Fibroblast of skin of left quadriceps (primary cell): ENCODE measurements at places on chromosomes 4 and X.

- peak; percentile 94 for DNase-seq
Observed at GRCh38 chrX:136168929-136169735, 21.8 kb downstream of the FHL1 start.

DNA sequence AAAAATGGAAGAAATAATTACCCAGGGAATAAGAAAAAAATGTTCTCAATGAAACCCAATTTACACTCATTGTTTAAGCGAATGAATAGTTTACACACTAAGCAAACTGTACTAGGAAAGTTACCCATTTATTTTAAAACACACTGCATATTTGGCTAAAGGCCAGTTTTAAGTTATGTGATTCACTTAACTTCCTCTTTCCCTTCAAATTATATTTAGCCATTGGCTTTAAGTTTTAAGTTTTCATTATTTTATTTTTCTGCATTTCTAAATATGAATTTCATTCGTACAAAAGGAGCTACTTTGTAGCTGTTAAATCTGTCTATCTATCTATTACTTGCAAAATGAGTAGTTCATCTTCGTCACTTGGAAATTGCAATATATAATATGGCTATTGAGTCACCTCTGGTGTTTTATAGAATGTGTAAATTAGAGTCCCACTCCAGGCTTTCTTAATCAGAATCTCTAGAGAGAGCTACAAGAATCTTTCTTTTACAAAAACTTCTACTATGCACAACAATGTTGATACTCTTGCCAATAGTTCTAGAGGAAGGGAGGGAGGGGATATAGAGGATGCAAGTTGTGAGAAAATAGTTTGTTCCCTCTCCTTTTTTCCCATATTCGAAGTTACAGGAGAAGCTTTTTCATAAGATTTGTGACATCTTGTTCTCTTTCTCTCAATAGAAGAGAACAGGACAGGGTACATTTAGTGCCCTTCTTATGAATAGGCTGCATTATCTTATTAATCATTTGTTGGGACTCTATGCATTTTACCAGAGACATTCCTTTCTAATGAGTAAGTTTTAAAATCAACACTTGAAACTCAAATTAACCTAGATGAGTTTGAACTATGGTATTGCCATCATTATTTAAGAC, 41.8 kb downstream of the SULT1B1 start:
- DNase-seq, result no peak

GRCh38 chr4:82661181-82661992, 99.6 kb upstream of the TMEM150C start:
- DNase-seq, result no peak

DNA sequence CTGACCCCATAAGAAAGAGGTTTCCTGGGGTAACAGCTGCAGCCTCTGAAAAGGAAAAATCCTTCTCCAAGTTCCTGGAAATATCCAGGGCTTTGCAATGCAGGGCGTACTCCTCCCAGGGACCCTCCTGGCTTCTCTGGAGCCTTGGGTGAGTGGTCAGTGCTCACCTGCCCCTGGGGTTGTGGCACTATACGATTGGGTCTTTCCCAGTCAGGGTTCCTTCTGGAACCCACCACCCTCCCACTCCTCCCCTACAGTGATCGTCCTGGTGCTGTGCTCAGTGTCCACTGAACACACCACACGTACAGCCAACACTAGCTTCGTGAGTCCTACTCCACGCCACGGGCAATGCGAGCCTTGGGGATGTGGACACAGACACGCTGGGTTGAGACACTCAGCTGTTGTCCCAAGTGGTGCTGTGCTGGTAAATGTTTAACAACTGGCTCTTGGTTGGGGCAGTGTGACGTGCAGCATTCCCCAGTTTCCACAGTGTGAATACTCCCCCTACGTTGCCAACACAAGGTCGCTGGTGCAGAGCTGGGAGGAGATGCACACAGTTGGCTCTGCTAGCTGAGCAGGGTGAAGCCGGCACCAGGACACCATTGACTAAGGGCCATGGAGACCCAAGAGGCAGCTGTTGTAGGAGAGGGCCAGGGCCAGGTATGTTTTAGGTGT, 65.4 kb downstream of the HTRA3 start:
- no peak for DNase-seq

GRCh38 chrX:13265549-13266132, 54.2 kb downstream of the ATXN3L start:
- no peak for DNase-seq

- DNase-seq, result no peak
Observed at GRCh38 chrX:53441531-53442321, 7.6 kb upstream of the HSD17B10 start.

GRCh38 chrX:134752981-134753717, 94.9 kb upstream of the PLAC1 start:
- no peak for DNase-seq

GRCh38 chrX:119870626-119871131, 854 bp downstream of the RNF113A start:
- DNase-seq, result no peak

DNA sequence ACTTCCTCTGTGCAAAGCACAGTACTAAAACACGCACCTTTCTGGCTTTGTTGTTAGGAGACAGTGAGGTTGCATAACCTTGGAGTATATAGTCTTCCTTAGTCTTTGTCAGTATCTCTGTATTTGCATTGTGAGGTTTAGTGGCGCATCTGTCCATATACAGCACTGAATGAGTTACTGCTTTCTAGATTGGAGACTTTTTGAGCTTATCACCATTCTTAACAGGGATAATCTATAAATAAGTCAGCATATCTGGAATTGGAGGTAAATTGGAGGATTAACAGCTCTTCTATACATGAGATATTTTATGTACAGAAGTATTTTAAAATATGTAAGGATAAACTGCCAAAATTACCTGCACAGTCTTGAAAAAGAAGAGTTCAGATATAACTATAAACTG, 4.3 kb downstream of the FHDC1 start:
- DNase-seq, result no peak

GRCh38 chr4:86908251-86908657, 16.0 kb upstream of the C4orf36 start:
- no peak for DNase-seq

DNA sequence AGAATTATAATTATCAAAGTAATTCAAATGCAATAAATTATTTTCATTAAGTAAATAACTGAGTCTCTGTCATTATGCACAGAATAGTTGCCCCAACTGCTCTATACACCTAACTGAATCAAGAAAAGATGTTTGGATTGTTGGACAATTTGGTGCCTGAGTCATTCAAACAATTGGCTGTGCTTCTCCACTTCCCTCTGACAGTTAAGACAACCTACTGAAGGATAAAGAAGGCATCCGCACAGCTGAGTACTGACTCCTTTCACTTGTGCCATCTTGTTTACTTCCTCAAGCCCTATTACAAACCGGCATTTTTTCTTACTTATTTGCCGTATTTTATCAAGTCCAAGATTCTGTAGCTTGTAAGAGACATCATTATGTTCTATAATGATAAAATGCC, 110.6 kb upstream of the C1QTNF7 start:
- DNase-seq, result no peak

DNA sequence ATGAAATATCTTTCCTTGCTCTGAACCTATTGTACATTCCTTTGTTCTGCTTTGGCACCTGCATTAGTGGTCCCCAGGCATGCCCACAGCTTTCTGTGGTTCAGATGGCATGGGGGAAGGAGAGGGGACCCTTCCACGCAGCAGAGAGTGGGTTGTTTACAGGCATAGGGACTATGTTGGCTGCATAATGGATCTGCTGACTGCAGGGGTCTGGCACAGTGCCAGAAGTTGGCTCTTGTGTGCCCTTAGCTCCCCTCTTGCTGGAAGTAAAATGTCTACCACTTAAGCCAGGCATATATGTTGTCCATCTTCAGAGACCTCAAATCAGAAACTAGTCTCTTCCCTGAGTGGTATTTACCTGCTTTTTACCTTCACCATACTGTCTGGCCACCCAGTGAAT, 651.9 kb upstream of the PCDH7 start:
- DNase-seq, result no peak

GRCh38 chr4:101843054-101843453, 52.5 kb downstream of the BANK1 start:
- DNase-seq, result no peak

DNA sequence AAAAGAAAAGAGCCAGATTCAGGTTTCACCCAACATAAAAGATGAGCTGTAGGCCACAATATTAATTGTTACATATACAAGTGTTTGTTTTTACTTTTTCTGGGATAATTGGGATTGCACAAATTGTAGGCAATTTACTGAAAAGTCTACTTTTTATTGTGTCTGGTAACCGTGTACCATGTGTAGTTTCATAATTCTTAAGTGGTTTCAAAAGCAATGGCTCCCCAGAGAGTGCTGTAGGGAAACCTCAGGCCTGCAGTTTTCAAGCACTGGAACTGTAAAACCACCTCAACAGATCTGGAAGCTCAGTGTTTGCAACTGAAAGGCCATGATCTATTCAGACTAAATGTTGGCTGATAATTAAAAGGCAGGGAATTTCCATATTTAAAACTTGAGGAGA, 53.9 kb upstream of the MMAA start:
- peak; percentile 40 for DNase-seq

GRCh38 chrX:44483965-44484606, 58.6 kb downstream of the FUNDC1 start:
- no peak for DNase-seq

- DNase-seq, result no peak
Observed at GRCh38 chr4:1752284-1753041, 31.1 kb downstream of the TACC3 start.

GRCh38 chrX:23185951-23186350, 148.7 kb upstream of the PTCHD1 start:
- no peak for DNase-seq

- no peak for DNase-seq
Observed at GRCh38 chr4:188452097-188452496, 312.9 kb downstream of the TRIML1 start.

DNA sequence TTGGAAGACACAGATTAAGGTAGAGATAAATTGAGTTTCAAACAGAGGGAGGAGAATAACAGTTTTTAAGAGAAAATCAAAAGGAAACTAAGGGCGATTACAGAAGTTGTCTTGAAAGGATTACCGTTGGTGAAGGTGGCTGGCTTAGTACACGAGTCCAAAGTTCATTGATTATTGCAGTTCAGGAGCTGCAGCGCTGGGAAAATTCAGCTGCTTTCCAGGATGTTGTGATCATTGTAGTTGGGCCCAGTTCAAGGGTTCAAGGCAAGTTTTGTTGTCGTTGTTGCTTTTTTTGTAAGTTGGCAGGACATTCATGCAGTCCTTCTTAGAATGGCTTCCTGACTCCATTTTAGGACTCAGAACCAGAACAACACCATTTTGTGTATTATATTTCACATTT, 461.7 kb downstream of the RAPGEF2 start:
- no peak for DNase-seq

- no peak for DNase-seq
Observed at GRCh38 chr4:87734936-87735335, 64.4 kb upstream of the IBSP start.

- DNase-seq, result no peak
Observed at GRCh38 chrX:27591938-27592337, 1.8 kb downstream of the DCAF8L2 start.

GRCh38 chrX:111695297-111695880, 14.4 kb downstream of the ALG13 start:
- no peak for DNase-seq

- DNase-seq, result no peak
Observed at GRCh38 chrX:149648932-149649331, 17.3 kb upstream of the TMEM185A start.

DNA sequence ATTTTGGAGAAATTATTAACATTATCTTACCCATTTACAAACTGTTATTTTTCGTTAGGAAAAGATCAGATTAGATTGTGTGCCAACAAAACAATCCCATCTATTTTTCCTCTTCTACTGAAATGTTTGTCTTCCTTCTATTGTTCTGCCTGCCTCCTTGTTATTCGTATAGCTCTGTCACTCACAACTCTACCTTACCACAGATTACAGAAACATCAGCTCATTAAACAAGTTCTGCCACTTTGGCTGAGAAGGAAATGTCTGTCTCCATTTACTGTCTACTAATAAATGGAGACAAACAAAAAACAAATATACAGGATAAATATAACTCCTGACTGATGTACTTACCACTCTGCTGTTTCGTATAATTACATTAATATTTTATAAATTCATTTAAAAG, 211.4 kb downstream of the ENOX2 start:
- DNase-seq, result no peak

DNA sequence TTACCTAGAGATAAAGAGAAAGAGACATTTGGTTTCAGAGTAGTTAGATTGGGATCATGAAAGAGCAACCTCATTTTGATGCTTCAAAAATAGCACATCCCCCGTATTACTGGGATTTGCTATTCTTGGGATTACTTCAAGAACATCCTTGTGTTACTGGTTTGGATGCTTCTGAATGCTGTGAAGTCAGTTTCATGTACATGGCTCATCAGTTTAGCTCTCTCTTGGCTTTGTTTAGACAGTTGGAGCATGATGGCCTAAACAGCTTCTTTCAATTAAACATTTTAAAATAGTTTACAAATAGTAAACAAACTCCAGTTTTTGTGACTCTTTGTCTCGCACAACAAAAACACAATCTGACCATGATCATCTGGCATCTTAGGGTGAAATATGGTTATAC, 23.9 kb downstream of the HTT start:
- no peak for DNase-seq

- peak; percentile 4 for DNase-seq
Observed at GRCh38 chr4:23373261-23373660, 516.6 kb downstream of the PPARGC1A start.

GRCh38 chr4:66629927-66630326, 915.4 kb downstream of the CENPC start:
- DNase-seq, result no peak

DNA sequence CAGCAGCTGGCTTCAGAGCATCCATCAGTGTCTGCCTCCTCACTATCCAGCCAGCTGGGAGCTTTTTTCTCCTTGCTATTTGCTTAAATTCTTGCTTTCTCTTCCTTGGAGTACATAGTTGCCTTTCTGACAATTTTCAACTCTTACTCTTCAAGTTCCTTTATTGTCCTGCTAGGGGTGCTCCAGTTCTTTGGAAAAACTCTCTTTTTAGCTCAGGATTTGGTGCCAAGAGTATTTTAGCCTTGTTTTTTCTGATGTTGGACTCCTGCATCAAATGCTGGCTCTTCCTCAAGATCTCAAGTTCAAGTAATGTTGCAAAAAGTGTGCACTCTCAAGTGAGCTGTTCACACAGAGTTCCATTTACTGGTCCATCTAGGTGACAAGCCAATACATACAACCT, 126.4 kb downstream of the KDR start:
- DNase-seq, result no peak
